ENCODE measurements at places on chromosomes 3 and 15. TPM values are rescaled to one million over a fixed set of nuclear protein-coding genes. Genes with fewer than 3 reads are reported as not detected.

The TMC3 gene
- total RNA-seq = not detected

- DNase-seq = no peak
Measured at GRCh38 chr3:101509811-101510210, 3.2 kb downstream of the SENP7 start.

- no peak for DNase-seq
Measured at GRCh38 chr3:194989241-194989640, 281.7 kb downstream of the XXYLT1 start.

GRCh38 chr15:77762747-77763355, 130.1 kb upstream of the LINGO1 start:
- DNase-seq = no peak

- DNase-seq = no peak
Measured at GRCh38 chr3:181899702-181900101, 188.0 kb downstream of the SOX2 start.

- DNase-seq = no peak
Measured at GRCh38 chr15:67746450-67746849, 78.9 kb upstream of the SKOR1 start.
